ENCODE measurements at places on chromosomes 13 and 19. TPM values are rescaled to one million over a fixed set of nuclear protein-coding genes. Genes with fewer than 3 reads are reported as not detected.

The CALR3 gene
- polyA plus RNA-seq: not detected

GRCh38 chr19:35357867-35358573, at the start of gene FFAR3:
Gene FFAR3, plus strand, starts transcription at chr19:35358460. Its CDS starts 431 bp downstream, at chr19:35358891.
- DNase-seq: no peak

The SYCN gene
- polyA plus RNA-seq: not detected

The LYPD3 gene
- 1.4 TPM for polyA plus RNA-seq

GRCh38 chr13:95327190-95327589, 25.9 kb upstream of the ABCC4 start:
- DNase-seq: no peak

The SIGLEC14 gene
- polyA plus RNA-seq: 1.4 TPM

DNA sequence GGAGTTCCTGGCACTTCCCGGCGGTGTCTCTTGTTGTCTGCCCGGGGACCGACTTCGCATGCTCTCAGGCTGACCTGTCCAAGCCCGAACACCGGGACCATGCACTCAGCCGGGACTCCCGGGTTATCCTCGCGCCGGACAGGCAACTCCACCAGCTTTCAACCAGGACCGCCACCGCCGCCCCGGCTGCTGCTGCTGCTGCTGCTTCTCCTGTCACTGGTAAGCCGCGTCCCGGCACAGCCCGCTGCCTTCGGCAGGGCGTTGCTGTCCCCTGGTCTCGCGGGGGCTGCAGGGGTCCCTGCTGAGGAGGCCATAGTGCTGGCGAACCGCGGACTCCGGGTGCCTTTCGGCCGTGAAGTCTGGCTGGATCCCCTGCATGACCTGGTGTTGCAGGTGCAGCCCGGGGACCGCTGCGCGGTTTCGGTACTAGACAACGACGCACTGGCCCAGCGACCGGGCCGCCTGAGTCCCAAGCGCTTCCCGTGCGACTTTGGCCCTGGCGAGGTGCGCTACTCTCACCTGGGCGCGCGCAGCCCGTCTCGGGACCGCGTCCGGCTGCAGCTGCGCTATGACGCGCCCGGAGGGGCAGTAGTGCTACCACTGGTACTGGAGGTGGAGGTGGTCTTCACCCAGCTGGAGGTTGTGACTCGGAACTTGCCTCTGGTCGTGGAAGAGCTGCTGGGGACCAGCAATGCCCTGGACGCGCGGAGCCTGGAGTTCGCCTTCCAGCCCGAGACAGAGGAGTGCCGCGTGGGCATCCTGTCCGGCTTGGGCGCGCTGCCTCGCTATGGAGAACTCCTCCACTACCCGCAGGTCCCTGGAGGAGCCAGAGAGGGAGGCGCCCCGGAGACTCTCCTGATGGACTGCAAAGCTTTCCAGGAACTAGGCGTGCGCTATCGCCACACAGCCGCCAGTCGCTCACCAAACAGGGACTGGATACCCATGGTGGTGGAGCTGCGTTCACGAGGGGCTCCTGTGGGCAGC, 661 bp downstream of the FREM2 start:
- no peak for DNase-seq

GRCh38 chr13:25732111-25732865, 319.5 kb downstream of the SHISA2 start:
- DNase-seq: no peak

- DNase-seq: no peak
Observed at GRCh38 chr13:86562866-86563265, 763.6 kb upstream of the SLITRK6 start.

GRCh38 chr13:95002126-95002525, 289.8 kb upstream of the SOX21 start:
- DNase-seq: no peak

GRCh38 chr13:111384441-111385182, 64.2 kb downstream of the TEX29 start:
- DNase-seq: no peak

The ZNF296 gene
- polyA plus RNA-seq: 0.49 TPM

DNA sequence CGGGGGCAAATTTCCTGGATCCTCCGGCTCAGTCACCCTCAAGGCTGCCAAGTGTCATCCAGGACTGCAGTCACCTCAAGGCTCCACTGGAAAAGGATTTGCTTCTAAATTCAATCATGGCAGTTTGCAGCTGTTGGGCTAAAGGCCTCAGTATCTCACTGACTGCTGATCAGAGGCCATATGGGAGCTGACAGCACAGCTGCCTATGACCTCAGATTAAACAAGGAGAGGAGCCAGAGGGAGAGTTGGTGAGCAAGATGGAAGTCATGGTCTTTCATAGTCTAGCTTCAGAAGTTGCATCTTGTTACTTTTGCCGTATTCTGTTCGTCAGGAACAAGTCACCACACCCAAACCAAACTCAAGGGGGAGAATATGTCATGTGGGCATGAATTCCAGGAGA, 849.7 kb downstream of the UQCRFS1 start:
- DNase-seq: no peak

- DNase-seq: no peak
Observed at GRCh38 chr13:100883453-100883852, 208.9 kb upstream of the TMTC4 start.

The ZNF329 gene
- 22.9 TPM for polyA plus RNA-seq

The NCR1 gene
- 2.5 TPM for polyA plus RNA-seq

- DNase-seq: no peak
Observed at GRCh38 chr13:74751739-74752138, 617.5 kb upstream of the KLF12 start.

- peak; percentile 74 for DNase-seq
Observed at GRCh38 chr13:77521595-77522367, 13.7 kb upstream of the SCEL start.

The RPL36 gene
- polyA plus RNA-seq: 844 TPM

GRCh38 chr19:35539314-35539713, 6.1 kb downstream of the GAPDHS start:
- no peak for DNase-seq

DNA sequence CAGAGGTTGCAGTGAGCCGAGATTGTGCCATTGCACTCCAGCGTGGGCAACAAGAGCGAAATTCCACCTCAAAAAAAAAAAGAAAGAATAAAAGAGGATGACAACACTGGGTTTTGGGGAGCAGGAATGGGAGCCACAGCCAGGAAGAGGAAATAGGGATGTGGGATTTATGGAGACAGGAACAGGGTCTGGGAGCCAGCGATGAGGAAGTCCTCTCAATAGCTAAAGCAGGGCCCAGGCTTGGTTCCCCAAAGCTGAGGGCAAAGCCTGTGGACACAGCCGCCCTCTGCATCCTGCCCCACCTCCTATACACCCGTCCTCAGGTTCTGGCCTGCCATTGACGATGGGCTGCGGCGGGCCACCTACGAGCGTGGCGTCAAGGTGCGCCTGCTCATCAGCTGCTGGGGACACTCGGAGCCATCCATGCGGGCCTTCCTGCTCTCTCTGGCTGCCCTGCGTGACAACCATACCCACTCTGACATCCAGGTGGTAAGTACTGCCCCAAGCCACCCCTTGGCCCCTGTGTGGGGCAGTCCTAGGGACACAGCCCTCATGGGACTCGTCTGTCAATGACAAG, 13.6 kb downstream of the HIPK4 start:
- no peak for DNase-seq

DNA sequence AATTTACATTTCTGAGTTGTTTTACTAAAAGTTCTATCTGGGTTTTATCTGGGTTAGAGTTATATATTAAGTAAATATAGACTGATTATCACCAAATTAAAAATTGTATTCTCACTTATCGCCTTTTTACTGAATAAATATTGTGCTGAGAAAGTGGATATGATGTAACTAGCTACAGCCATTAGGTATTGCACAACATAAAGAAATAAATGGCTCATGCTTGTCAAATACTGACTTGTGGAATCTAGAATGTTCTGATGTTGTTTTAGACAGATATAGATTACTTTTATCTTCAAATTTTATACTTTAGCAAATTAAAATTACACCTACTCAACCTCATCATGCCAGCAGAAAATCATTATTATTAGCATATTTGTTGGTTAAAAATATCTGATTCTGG, 1277.1 kb upstream of the MIR17HG start:
- DNase-seq: no peak

The TMEM255B gene
- polyA plus RNA-seq: 12.9 TPM

DNA sequence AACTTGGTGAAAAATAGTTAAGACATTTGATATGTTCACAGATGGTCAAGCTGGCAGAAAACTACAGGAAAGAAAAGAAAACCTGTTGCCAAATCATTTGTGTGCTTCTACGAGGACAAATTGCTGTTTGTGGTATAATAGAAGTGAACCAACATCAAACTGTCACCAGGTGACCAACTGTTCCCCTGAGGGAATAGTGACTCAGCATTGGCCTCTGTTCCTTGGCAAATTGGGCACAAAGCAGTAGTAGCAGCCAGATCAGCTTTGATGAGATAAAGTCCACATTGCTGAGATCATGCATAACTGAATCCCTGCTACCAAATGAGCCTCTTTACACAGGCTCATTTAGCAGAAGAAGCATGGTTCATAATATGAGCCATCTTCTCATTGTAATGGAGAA, 103.5 kb downstream of the POSTN start:
- no peak for DNase-seq

DNA sequence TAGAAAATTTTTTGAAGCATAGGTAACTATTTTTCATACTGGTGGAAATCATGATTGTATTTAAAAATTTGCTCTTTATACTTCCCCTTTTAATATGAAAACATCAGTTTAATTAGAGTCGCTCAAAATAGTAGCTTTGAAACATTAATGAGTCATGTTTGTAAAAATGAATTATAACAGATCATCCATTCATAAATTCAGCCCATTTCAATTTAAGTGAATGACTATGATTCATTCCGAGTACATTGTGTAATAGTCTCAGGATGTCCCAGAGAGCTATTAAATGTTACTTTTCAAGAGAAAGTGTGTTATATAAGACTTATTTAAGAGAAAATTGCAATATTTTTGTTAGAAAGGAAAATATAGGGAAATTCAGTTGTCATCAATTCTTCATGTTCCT, 111.0 kb downstream of the FNDC3A start:
- DNase-seq: no peak

DNA sequence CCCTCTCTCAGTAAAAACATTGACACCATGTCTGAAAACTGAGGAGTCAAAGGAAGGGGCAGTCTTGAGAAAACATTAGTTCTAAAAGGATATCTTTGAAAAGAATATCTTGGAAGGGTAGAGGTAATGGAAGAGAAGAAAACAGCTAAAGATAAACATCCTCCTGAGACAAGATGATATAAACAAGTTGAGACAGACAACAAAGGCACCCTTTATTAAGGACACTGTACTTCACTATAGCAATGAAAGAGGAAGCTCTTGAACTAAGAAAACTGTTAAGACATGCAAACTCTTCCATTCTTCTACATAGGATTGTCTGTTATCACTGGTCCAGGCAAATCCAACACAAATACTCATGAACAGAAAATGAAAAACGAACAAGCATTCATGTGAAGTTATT, 46.3 kb downstream of the MTMR6 start:
- DNase-seq: no peak

GRCh38 chr13:91894316-91894715, 495.9 kb downstream of the GPC5 start:
- peak; percentile 41 for DNase-seq

GRCh38 chr19:48596679-48597465, 9.7 kb upstream of the SPACA4 start:
- DNase-seq: no peak

DNA sequence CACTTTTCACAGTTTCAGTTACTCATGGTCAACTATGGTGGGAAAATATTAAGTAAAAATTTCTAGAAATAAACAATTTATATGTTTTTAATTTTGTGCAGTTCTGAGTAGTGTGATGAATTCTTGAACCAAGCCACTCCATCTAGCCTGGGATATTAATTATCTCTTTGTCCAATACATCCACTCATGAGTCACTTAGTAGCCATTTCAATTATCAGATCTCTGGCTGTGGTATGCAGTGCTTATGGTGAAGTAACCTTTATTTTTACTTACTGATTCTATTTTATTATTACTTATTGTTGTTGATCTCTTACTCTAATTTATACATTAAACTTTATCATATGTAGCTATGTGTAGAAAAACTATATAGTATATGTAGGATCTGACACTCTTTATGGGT, 128.9 kb upstream of the KLHL1 start:
- DNase-seq: no peak

DNA sequence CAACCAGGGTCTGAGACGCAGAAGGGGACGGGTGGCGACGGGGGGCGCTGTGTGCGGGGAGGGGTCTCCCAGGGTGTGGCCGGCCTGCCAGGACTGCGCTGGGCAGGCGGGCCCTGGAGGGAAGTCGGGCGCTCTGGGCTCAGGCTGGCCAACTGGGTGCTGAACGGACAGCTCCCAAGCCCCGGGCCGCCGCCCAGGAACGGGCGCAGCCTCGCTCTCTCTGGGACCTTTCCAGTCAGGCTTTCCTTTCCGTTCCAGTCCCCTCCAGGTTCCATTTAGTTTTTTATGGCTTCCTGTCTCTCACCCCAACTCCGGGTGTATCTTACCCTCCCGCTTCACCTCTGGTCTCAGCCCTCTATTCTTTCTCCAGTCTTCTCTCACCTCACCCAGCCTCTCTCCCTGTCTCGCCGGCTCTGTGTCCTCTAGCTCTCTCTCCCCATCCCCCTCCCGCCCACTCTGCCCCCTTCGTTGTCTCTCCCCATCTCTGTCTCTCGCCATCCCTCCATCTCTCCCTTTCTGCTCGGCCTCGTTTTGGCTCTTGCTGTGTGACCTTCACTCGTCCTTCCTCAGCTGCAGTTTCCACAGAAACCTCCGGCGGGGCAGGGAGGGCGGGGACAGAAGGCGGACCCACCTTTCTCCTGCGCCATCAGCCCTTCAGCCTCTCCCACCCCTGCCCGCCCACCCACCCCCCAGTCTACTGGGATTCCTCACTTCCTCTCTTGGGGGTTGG, 3.3 kb upstream of the ATP1A3 start:
- peak; percentile 40 for DNase-seq

DNA sequence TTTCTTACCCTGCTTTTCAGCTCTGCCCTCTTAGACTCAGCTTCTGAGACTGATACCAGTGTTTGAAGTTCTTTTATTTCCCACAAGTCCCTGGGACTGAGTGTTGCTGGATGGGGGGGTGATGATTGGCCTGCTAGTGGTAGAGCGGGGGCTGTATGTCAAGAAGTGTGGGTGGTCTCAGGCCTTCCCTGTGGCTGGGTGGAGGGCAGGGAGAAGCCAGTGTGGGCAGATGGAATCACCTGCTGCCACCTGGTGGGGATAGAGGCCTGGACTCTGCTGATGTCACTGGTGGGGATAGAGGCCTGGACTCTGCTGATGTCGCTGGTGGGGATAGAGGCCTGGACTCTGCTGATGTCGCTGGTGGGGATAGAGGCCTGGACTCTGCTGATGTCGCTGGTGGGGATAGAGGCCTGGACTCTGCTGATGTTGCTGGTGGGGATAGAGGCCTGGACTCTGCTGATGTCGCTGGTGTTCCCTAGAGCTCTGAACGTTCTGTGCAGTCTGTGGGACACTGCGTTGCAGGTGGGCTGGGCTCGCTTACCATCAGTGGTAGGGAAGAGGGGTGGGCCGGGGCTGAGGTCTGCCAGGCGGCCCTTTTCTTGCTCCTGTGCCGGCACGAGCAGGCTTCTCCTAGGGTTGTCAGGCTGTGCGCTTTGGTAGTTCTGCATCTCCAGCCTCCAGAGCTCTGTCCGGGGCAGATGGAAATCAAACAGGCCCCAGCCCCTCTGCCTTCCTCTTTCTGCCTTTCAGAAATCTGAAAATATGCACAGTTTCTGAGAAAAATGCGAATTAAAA, 101.3 kb downstream of the ARHGEF7 start:
- DNase-seq: peak; percentile 32
